RWPE2 (cell line): ENCODE measurements at places on chromosomes 7 and 10.
A peak's percentile ranks its signal among the peaks of the same experiment; 100 is the strongest.

GRCh38 chr10:106941297-106942034 lies 223.0 kb downstream of the SORCS1 start:
- no peak for DNase-seq
- H3K4me3 ChIP-seq: no peak overlapping the region
- no peaks in the 10 kb centered on the region for H3K27me3 ChIP-seq
- no peak overlapping the region for H3K27ac ChIP-seq

DNA sequence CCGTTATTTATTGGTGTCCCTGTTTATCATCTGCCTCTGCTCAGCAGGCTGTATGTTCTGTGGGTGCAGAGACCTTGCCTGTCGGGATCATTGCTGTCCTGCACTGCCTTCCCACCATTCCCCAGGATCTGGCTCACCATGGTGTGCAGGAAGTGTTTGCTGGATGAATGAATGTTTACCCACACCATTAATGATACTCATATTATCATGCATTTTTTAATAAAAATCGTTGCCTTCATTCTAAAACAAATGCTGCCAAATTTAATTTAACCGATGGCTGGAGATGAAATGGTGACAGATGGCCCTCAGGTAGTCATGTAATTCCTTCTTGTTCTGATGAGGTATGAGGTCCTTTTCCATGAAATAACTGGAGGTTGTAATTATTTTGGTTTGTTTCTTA lies 22.5 kb downstream of the PLPP4 start:
- H3K27me3 ChIP-seq: no peaks in the 10 kb centered on the region
- DNase-seq: no peak
- H3K4me3 ChIP-seq: no peak overlapping the region
- H3K36me3 ChIP-seq: no peaks in the 10 kb centered on the region
- no peak overlapping the region for H3K27ac ChIP-seq

DNA sequence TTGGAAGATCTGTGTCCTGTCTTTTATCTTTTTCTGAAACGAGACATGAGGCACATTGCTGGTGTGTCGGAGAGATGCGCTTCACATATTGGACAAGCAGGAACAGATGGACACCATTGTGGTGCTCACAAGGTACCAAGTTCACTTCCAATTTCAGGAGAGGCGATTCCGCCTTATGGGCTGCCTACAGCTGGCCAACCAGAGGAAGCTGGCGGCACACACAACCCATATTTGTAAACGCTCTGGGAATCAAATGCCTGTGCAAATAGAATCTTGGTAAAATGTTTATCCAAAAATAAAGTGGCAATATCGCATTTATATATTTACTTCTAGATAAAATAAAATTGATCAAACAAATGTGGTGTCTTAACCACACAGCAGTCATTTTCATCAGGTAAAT lies 337.4 kb downstream of the TCERG1L start:
- no peaks in the 10 kb centered on the region for H3K36me3 ChIP-seq
- peaks cover 3% of the 10 kb centered on the region for H3K4me1 ChIP-seq
- H3K27me3 ChIP-seq: no peaks in the 10 kb centered on the region
- no peak for DNase-seq
- no peak overlapping the region for H3K27ac ChIP-seq

DNA sequence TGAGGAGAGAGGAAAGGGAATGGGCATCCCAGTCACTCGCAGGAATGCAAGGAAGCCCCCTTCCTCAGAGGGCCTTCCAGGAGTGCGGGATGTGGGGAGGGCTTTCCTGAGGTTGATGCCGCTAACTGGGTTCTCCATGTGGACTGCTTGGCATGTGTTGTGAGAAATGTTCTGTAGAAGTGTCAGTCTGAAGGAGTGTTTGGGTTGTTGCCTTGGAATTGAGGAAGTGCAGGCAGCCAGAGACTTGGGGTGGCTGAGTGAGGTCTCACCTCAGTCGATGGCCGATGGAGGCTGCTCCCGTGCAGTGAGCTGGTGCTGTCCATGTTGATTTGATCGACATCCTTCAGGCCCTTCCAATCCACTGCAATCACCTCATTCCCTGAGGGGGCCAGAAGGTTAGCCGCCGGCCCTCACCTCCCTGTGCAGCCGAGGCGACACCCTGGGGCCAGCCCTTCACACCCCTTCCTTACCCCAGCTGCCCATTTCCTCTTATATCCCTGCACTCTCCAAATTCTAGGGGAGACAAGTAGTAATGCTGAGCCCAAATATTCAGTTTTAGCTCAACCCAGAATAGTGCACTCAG lies 2.7 kb downstream of the FAM131B start:
- H3K27ac ChIP-seq: no peak overlapping the region
- no peak overlapping the region for H3K4me3 ChIP-seq
- no peaks in the 10 kb centered on the region for H3K4me1 ChIP-seq
- DNase-seq: no peak
- H3K27me3 ChIP-seq: peaks cover 39% of the 10 kb centered on the region

DNA sequence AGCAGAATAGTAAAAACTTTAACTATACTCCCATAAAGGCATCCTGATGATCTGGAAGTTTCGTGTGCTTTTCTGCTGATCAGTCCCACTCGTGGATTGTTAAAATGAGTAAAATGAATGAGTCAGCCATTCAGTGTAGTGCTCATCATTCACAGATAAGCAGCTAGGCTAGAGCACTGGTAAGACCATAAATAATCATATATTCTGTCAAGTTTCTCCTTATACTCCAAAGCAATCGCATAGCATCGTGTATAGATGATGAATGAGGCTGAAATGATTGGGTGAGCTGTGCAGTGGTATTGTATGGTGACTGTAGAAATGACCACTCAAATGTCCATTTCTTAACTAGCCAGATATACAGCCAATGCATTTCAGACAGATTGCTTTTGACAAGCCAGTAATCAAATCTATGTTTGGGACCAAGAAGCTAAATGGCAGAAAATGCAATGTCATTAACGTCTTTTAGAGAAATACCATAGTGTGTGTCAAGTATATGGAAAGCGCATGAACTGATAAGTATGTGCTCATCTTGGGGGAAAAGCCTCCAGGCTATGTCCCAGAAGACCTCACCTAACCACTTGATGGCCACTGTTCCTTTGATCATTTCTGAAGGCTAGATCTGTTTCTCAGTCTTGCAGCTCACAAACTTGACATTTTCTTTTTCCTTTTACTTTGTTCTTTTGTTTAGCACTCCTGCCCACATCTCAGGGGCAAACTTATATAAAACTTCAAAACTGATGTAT lies 227.2 kb upstream of the FAM3C start:
- H3K4me1 ChIP-seq: no peaks in the 10 kb centered on the region
- no peaks in the 10 kb centered on the region for H3K27me3 ChIP-seq
- H3K4me3 ChIP-seq: no peak overlapping the region
- DNase-seq: no peak

DNA sequence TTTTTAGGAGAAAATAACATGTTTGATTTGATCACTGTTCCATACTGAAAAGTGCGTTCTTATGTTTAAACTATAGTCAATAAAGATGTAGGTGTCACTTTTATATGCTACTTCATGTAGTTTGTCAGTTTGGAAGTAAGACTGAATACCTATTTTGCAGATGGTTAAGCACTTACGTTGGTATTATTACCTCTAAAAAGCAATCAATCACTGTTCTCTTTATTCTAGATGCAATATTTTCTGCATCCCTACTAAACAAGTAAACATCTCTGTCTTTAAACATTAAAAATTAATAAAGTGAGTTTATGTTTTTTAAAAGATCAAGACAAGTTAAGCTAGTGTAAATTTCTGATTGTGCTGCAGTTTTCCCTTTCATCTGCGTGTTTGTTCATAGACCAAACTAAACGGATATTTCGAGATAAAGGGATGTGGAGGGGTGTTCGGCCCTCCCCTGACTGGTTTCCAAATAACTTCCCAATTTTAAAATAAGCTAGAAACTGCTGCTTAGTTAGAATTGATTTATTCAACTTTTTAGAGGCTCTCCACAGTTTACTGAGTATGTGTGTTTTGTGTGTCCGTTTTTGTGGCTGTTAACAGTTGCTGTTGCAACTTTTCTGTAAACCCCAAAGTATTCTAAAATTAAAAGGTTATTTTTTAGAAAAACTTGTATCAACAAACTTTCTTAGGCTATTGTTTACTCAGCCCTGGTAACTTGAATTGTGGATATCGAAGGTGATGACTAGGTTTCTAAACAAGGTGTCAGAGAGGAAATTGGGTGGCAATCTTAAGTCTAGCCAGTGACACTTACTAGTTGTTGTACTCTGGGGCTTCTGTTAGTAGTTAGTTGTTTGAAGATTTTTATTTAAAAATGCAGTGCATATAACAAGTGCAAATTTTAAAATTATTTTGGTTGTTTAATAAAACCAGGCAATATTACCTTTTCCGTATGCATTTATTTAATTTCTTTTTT lies 974 bp downstream of the KIF11 start:
- H3K4me3 ChIP-seq: peak overlapping the region; percentile 75
- H3K4me1 ChIP-seq: peaks cover 13% of the 10 kb centered on the region
- DNase-seq: no peak

DNA sequence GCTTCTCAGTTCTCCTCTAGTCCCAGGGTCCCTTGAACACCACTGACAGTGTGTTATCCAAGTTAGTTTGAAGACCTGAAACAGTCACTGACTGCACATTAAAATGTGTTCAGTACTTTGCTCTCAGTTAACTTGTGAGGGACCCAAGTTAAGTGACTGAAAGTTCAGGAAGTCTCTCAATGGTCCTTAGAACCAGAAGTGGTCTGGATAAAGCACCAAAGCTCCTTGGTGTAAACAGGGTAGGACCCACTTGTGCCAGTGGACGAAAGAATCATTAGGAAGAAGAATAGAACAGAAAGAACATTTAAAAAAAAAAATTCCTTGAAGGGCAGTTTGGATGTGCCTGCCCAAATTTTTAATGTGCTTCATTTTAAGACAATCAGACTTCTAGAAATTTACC lies 45.1 kb downstream of the NOD1 start:
- H3K4me1 ChIP-seq: no peaks in the 10 kb centered on the region
- no peak overlapping the region for H3K27ac ChIP-seq
- no peak for DNase-seq

DNA sequence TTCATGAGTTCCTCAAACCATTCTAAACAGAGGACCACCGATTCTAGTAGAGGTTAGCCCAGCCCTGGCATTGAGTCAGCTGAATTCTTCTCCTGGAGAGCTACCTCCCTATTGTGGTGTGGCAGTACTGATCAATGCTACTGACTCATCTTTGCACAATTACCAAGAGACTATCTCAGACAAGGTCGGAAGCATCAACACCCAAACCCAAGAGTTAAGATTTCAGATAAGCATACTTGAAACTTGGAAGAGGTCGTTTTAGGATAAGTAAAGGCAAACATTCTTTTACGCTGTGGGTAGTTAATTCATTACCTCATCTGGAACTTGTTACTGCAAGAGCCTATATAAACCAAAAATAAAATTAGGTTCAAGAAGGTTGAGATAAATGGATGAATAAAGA lies 154.6 kb upstream of the NRBF2 start:
- H3K27me3 ChIP-seq: no peaks in the 10 kb centered on the region
- no peak overlapping the region for H3K4me3 ChIP-seq
- H3K27ac ChIP-seq: no peak overlapping the region

DNA sequence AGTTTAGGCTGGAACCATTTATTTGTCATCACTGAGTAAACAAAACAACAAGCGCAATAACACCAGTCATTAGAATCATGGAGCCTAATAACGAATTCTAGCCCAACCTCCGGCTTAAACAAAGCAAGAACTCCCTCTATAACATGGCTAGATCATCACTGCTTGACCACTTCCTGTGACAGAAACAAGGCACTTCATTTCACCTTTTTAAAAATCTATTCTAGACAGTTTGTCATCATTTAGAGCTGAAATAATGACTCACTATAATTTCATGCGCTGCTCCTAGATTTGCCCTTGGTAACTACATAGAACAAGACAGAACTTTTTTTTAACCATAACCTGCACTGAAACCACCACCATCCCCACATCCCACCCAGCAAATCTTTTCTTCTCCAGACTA lies 81.3 kb downstream of the OSBPL3 start:
- peaks cover 14% of the 10 kb centered on the region for H3K4me1 ChIP-seq
- no peaks in the 10 kb centered on the region for H3K36me3 ChIP-seq
- no peak for DNase-seq
- H3K4me3 ChIP-seq: no peak overlapping the region

DNA sequence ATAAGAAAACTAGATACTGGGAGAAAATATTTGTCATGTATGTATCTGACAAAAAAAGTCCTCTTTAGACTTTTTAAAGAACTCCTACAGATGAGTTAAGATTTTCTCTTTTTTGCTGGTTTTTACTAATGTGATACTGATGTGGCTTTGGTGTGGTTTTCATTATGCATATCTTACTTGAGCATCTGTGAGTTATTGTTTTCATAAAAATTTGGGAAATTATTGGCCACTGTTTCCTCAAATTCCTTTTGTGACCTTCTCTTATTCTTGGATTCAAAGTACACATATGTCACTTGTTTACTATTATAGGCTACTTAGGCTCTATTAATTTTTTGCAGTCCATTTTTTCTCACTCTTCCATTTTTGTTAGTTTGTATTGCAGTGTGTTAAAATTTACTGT lies 89.0 kb downstream of the PPP1R9A start:
- no peaks in the 10 kb centered on the region for H3K27me3 ChIP-seq
- DNase-seq: no peak
- H3K4me3 ChIP-seq: no peak overlapping the region
- H3K4me1 ChIP-seq: no peaks in the 10 kb centered on the region
- no peak overlapping the region for H3K27ac ChIP-seq

- no peaks in the 10 kb centered on the region for H3K4me1 ChIP-seq
- no peak for DNase-seq
- peaks cover 86% of the 10 kb centered on the region for H3K36me3 ChIP-seq
- no peaks in the 10 kb centered on the region for H3K27me3 ChIP-seq
Observed at GRCh38 chr10:125756196-125756595, 19.4 kb downstream of the MMP21 start.

DNA sequence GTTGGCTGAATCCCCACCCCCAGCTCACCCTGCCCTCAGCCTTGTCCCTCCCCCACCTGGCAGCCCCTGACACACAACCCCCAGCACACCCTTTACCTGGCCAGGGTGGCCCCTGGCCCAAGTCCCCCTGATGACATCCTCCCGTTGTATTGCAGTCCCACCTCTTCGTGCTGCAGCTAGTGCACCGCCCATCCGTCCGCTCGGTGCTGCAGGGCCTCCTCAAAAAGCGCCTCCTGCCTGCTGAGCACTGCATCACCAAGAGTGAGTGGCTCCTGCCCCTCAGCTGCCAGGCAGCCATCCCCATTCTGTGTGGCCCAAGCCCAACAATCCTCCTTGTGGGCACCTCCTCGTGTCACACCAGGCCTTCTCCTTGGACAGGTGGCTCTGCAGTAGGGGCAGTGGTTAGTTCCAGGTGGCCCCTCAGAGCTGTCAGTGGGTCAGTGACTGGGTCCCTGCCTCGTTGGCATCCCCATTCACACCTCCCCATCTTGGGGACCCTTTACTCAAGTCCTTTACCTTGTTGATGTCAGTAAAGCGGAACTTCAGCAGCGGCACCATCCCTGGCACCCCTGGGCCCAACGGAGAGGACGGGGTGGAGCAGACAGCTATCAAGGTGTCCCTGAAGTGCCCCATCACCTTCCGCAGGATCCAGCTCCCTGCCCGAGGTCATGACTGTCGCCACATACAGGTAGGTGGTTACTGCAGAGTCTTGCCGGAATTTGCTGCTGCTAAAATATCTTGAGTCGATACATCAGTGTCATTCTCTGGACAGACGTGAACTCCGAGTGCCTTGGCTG lies 14.3 kb downstream of the ZMIZ2 start:
- peaks cover 52% of the 10 kb centered on the region for H3K36me3 ChIP-seq
- H3K27me3 ChIP-seq: no peaks in the 10 kb centered on the region
- no peaks in the 10 kb centered on the region for H3K4me1 ChIP-seq
